ENCODE measurements at places on chromosomes 5 and 9. TPM values are rescaled to one million over a fixed set of nuclear protein-coding genes. Genes with fewer than 3 reads are reported as not detected.

DNA sequence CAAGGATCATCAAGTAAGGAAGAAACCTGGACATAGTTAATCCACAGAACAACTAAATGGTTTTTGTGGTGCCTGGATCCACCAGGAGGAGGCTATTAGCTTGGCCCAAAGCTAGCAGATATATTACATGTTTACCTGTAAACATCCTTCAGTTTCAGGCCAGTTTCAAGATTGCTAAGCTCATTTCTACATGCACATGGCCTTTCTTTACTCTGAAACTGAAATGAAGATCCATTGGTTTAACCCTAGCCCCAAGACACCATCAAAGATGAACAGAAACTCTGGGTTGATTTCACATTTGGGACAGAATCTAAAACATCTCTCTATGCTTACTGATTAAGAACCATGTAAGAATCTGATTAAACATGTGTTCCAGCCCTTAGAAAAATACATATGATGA lies 611.8 kb downstream of the TLE1 start:
- DNase-seq = no peak

DNA sequence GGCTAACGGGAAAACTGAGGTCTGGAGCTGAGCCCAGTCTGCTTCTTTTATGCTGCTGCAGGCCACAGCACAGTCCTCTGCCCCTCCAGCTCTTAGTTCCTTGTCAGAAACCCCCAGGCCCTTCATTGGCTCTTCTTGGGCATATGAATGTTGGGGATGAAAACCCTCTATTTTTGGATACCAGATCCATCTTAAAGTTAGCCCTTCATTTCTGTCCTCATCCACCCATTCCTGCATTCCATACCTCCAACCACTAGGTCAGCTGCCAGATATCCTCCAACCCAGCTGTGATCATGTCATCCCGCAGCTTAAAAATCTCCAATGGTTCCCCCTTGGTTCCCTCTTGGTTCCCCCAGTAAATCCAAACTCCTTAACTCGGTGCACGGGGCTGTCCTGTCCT lies 1.8 kb upstream of the SLC25A51 start:
- no peak for DNase-seq

- DNase-seq = no peak
Observed at GRCh38 chr9:127698985-127699670, 7.7 kb upstream of the CFAP157 start.

Gene C5orf52
- not detected for total RNA-seq

Gene TMEM252
- total RNA-seq = not detected

DNA sequence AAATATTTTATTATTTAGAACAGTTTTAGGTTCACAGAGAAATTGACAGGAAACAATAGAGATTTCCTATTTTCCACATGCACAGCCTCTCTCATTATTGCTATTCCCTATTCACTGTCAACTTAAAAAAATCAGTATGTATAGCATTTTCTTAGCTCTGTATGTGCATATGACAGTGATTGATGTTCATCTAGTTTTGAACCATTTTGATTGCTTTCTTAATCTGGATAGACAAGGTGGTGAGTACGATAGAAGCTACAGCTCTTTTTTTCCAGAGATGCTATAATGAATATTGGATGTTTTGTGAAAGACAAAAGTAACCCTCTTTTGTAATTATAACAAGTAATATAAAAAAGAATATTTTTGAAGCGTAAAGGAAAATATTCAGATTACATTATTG lies 201.2 kb upstream of the ARRDC3 start:
- DNase-seq = no peak

DNA sequence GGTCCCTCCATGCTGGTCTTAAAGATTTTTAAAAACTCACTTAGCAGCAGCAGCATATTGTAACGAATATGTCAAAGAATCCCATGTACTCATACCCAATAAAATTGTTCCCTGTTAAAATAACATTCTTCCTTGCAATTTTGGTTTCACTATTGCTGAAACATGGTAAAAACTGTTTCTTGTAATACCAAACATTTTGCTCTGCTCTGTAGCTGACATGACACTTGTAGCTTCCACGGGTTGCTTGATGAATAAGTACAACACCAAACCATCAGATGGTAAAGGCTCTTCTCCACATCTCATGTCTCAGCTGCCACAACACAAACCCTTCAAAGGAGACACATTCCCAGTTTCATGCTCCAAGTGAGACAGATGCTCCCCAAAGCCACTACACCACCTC lies 180.7 kb upstream of the PTGER4 start:
- DNase-seq = no peak

GRCh38 chr9:131530546-131530919 lies 530 bp downstream of the UCK1 start:
- DNase-seq = peak; percentile 33

GRCh38 chr9:107142896-107143603 lies 140.0 kb upstream of the RAD23B start:
- no peak for DNase-seq

- DNase-seq = no peak
Observed at GRCh38 chr5:61186634-61187033, 24.4 kb upstream of the SMIM15 start.

Gene FOXD4
- 0.80 TPM for total RNA-seq

DNA sequence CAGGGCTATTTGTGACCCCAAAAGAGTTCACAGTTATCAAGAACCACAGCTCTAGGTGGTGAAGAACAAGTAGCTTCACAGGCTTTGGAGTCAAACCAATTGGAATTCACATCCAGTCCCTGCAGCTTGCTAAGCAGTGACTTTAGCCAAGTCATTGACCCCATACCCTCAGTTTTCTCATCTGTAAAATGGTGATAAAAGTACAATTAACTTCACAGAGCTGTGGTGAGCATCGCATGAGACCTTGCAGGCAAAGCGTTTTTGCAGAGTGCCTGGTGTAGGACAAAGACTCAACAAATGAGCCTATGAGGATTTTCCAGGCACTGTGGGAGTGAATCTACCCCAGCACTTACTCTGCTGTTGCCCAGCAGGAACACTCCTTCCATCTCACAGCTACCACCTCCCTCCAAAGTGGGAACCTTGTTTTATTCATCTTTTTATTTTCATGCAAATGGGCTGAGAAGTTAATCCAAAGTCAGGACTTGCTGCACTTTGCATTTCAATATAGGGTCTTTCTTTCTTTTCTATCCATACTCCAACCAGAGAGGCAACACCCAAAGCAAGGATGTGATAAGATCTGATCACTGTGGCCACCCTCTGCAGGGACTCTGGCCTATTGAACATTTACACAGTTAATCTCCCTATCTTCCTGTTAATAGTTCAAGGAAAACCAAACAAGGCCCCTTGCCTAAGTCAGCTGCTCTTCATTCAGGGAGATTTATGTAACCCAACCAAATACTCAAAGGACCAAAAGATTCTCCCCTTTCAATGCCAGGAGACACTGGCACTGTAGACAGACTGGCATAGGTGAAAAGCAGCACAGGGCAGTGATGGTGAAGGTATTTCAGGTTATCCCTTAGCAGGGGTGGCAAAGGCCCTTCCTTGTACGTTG lies 41.9 kb downstream of the ABCA1 start:
- no peak for DNase-seq

- DNase-seq = no peak
Observed at GRCh38 chr5:41683181-41683580, 172.8 kb upstream of the PLCXD3 start.

Gene NR6A1
- 0.77 TPM for total RNA-seq

- DNase-seq = no peak
Observed at GRCh38 chr9:2178034-2178734, 163.0 kb downstream of the SMARCA2 start.

DNA sequence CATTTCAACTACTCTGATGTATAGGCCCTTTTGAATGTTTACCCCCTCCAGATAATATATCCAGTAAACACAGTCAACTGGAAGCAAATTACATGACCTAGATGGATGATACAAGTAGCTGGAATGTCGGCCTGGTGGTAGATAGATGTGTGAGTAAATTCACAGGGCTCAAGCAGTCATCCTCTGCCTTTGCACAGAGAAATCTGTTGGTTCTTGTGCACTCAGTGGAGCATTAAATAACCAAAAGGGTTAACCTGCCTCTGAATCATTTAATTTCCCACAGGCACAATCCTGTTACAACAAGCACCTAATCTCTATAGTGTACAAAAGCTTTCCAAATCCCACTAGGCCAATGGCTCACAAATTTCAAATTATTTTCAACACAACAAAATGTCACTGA lies 668.3 kb downstream of the DNAH5 start:
- peak; percentile 38 for DNase-seq

Data from PC-3 (cell line).